Endothelial cell of umbilical vein (primary cell): ENCODE measurements at places on chromosomes 3 and 15. TPM values are rescaled to one million over a fixed set of nuclear protein-coding genes. Genes with fewer than 3 reads are reported as not detected.

DNA sequence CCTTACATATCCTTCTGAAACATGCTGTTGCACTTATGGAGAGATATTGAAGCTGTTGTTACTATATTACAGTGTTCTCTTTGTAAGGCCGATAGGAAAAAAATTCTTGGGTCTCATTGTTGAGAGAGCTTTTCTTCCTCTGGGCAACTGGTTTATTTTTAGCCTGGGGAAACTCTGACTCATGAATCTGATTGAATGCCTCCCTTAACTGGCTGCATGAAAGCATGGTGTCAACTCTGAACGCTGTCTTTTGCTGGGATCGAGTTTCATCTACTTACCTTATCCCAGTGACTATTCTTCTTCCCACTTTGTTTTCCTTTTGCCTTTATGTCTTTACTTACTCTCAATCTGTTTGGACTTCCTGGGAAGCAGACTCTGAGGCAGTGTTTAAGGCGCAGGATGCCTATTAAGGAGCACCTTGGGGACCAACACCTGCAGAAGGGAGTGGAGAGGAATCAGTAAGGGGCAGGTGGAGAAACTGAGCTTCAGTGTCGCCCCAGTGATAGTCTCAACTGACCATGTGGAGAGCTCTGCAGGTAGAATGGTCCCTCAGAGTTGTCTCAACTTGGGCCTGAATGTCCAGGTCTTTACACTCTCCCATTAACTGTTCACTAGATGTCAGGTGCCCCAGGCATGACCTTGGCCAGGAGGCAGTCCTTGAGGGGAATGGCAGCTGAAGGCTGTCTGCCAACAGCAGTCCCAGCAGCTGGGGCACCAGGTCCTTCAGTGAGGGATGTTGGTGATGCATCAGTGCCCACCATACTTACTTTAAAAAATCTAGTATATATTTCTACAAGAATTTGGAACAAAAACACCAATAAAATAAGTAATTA, 88.9 kb upstream of the CCNL1 start:
- H3K4me1 ChIP-seq = peaks cover 23% of the 10 kb centered on the region
- H3K36me3 ChIP-seq = no peaks in the 10 kb centered on the region
- DNase-seq = peak; percentile 94
- no peak overlapping the region for H3K4me3 ChIP-seq
- H3K27me3 ChIP-seq = no peaks in the 10 kb centered on the region

The FETUB gene
- not detected in 2 replicates for total RNA-seq

GRCh38 chr3:64575211-64575844, 112.5 kb downstream of the ADAMTS9 start:
- no peak overlapping the region for H3K27ac ChIP-seq
- DNase-seq = peak; percentile 35
- H3K27me3 ChIP-seq = no peaks in the 10 kb centered on the region
- peaks cover 5% of the 10 kb centered on the region for H3K4me1 ChIP-seq

DNA sequence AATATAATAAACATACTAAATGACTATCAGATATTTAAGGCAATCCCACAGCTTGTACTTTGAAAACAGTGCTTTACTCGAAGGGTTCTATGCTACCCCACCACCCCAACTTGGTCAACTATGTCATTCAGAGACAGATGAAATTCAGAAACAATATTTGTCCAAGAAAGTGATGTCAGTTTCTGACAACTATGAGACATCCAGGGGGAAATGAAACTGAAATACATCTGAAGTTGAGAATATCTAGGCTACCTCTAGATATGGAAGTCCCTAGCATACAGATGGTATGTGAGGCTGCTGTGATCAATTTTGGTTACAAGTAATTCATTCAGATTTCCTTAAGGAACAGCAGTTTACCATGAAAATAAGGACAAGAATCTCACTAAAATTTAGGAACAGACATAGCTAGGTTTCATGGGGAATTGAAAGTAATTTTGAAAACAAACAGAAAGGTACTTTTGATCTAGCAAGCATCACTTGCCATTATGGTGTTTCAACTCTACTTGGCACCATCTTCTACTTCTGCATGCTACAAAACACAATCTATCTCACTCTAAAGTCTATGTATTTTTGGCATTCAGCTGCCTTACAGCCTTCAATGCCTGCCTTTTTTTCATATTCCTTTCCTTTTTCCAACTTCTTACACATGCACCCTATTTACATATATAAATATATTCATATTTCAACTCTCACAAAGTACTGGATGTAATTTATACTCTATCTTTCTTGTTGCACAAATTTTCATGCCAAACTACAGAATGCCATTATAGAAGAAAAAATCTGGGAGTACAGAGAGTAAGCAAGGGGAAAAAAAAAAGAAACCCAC, 21.7 kb downstream of the ATG3 start:
- H3K27ac ChIP-seq = no peak overlapping the region
- DNase-seq = no peak
- H3K4me3 ChIP-seq = no peak overlapping the region
- no peaks in the 10 kb centered on the region for H3K4me1 ChIP-seq
- no peaks in the 10 kb centered on the region for H3K27me3 ChIP-seq
- H3K36me3 ChIP-seq = no peaks in the 10 kb centered on the region
